Stimulated activated CD4-positive, alpha-beta T cell treated with anti-CD3 and anti-CD28 coated beads, Interleukin-15, amount 100 ng/mL, for 48 hours (primary cell): ENCODE measurements at places on chromosomes 13 and 19.

DNA sequence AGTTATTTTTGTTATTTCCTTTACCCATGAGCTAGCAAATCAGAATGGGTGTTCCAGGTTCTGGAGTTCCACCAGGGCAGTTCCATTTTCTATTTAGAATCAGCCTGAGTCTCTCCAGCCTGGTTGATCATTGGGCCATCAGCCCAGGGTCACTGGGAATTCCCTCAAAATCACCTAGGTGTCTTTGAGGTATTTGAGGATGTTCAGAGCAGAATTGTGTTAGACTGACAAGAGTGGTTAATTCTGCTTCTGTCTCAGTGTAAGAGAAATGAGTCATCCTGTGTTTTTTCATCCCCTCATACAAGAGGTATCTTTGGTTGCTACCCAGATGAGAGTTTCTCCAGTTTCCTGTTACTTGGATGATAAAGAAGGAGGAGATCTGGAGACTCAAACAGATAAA, 11.7 kb downstream of the ZNF66 start:
- DNase-seq, result no peak

- DNase-seq, result no peak
Observed at GRCh38 chr13:28531845-28532387, 37.0 kb upstream of the FLT1 start.

DNA sequence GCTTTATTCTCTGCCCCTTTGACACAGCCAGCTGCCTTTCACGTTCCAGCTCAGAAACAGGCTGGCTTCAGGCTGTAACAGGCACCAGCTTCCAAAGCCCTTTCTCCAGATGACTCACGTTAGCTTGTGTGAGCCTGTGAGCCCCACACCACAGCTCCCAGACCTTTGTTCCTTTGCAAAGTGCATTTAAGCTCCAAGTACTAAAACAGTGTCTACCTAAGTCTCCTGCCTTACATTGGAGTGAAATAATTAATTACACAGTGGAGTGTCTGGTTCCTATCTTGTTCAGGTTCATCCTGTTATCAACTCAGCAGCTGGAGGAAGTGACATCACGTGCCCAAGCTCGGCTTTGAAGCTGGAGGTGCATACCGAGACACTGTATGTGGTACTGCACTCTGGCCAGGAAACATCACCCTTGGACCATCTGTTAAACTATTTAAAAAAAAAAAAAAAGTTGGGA, 475.8 kb downstream of the FOXO1 start:
- DNase-seq, result peak; percentile 57

DNA sequence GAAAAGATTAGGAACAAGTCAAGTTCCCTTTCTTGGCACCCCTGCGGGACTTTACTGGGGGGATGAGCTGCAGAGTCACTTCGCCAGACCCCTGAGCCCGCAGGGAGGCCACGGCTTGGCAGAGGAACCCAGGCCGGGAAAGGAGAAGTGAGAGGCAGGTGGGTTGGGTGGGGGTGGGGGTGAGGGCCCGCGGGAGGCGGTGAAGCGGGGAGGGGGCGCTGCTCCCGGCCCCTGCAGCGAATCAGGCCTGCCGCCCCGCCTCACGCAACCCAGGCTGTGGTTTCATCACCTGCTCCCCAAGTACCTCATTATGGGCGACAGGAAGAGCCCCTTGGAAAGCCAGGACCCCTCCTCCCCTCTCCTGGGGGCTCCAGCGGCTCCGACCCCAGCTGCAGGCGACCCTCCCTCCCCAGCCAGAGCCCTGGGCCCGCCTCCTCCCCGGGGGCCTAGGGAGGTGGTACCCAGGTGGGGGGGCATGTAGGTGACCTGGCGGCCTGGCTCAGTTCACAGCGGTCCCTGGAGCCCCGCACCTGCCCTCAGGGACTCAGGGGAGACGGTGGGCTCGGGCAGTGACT, 9.5 kb downstream of the MEF2B start:
- DNase-seq, result no peak

GRCh38 chr19:3649888-3650287, 23.3 kb upstream of the CACTIN start:
- DNase-seq, result no peak

DNA sequence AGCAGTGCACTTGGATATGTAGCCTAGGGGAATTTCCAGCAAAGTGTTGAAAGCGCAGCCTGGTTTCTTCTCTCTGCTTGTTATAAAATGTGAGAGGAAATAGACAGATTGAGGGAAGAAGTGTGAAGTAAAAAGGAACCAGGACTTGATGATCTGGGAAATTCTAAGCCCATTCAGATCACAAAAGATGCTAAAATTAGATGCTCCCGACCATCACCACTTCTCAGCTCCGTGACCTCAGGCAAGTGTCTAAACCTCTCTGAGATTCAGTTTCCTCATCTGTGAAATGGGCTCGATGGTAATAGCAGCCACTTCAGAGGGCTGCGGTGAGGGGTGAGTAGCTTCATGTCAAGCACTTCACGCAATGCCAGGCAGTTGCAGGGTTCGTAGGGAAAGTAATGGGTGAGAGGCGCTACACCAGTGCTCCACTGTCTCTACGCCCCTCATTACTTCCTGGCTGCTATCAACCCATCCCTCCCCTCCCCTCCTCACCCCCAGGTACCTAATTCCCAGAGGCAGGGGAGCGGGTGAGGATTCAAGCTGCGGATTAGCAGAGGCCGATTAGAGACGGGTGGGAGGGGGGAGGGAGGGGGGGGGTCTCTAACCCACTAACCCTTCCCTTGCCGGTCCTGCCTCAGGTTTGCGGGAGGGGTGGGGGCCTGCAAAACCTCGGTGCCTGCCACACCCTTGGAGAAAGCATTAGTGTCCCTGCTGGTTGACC, 9.0 kb upstream of the NFIC start:
- no peak for DNase-seq

DNA sequence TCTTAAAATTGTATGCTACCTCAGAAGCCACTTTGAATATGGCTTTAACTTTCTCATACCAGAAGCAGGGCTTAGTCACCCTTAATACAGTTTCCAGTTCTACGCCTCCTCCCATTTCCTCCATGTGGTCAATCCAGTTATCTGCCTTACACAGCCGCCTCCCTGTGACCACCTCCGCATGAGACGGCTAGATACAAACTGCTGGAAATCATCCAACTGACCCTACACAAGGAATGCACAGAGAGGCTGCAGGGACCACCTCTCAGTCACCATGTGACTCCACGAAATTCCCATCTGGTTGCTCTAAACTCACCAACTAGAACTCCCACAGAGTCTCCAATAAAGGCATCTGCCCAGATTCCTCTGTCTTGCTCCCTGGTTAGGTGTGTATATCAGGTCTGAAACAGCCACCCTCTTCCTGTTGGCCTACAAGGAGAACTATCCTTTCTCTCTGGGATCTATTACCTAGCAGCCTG, 6.8 kb downstream of the ZNF564 start:
- no peak for DNase-seq

GRCh38 chr13:77728265-77729125, 31.0 kb downstream of the SLAIN1 start:
- no peak for DNase-seq

- no peak for DNase-seq
Observed at GRCh38 chr19:45144431-45145269, 16.1 kb downstream of the NKPD1 start.

GRCh38 chr13:113785051-113786010, 26.3 kb downstream of the TMEM255B start:
- DNase-seq, result no peak

DNA sequence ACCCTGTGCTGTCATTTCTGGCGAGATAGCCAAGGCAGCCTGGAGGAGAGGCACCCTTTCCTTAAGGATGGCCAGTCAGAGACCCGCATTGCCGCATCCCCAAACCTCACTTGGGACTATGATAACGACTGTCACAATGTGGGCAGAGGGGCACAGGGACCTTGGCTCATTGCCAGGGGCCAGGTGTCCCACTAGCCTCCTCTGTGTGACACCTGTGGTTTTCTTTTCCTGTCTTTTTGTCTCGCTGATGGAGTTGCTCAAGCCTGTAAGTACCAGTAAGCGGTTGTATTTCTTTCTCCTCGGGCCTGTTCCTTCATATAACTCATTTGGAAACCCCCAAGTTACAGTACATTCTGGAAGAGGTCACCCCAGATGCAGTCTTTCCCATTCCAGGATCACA, 59.5 kb downstream of the TDRD12 start:
- no peak for DNase-seq

- DNase-seq, result no peak
Observed at GRCh38 chr13:62512194-62513141, 1096.8 kb upstream of the PCDH20 start.

DNA sequence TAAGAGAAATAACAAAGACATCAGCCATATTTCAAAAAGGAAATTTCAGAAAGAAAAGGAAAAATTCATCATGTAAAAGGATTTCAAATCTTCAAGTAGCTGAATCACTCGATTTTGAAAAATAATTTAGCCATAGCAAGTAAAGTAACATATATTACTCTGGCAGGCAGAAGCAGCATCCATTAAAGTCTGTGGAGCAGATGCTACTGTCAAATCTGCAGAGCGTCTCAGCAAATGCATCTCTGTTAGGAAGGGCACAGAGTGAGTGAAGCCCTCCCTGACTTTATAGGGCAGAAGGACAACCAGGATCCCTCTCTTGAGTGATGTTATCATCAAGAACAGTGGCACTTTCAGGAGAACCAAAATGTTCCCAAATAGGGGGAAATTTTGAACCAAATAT, 445.5 kb downstream of the EFNB2 start:
- no peak for DNase-seq

- no peak for DNase-seq
Observed at GRCh38 chr13:110289174-110289573, 17.8 kb downstream of the COL4A1 start.

- no peak for DNase-seq
Observed at GRCh38 chr13:104895521-104895920, 1639.9 kb downstream of the EFNB2 start.

DNA sequence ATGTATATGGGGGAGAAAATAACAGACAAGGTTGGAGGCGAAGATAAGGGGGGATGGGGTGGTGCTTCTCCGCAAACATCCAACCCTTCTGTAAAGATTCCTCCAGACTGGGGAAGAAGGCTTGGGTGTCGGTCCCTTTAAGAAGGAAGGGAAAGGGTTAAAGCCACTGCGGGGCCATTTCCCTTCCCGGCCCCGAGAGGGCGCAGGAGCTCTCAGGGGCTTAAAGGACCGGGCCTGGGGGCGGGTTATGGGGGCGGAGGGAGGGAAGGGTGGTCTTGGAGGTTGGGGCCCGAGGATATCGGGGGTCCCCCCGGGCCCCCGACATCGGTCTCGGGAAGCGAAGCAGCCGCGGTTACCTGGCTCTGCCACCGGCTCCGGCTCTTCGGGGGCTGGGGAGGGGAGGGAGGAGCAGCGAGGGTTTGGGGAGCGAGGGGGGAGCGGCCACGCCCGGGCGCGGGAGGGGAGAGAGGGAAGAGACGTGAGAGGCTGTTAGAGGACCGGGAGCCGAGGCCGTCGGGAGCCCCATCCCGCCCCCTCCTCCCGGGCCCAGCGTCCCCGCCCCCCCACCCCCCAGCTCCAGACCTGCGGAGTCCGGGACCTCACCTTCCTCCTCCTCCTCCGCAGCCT, 2.8 kb downstream of the TNNT1 start:
- DNase-seq, result no peak

DNA sequence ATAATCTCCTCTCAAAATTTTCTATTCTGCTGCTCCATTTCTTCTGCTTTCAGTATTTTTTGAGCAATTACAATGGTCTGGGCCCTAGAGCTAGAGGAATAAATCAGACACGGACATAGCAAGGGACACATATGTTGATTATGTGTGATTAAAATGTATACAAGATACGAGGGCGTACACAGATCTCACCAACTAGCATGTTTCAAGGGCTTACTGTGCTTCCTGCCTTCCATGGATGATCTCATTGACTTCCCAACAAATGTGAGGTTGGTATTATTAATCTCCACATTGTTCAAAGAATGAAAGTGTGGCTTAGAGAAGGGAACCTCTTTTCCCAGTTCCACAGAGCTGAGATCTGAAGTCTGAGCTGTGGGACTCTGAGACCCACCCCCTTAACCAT, 9.1 kb downstream of the PLD3 start:
- no peak for DNase-seq

GRCh38 chr13:25375727-25376358, 4.1 kb downstream of the ATP8A2 start:
- no peak for DNase-seq

GRCh38 chr13:26591672-26592071, 34.2 kb downstream of the WASF3 start:
- no peak for DNase-seq

DNA sequence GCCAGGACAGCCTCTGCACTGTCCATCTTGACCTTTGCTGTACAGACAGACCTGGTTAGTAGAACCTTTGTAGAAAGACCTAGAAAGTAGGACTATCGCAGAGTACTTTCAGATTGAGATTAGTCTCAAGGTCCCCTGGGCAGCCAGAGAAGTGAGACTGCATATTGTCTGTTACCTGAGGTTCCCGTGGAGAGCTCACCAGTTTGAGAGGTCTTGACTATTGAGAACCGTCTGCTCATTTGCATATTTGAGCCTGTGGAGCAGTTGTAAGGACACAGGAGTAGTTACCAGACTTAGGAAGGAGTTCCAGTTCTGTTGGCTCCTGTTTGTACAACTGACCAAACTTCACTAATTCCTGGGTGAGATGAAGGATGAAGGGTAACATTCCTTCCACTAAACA, 66.2 kb downstream of the SPATA13 start:
- no peak for DNase-seq

GRCh38 chr19:45975306-45976070, 1.8 kb upstream of the NOVA2 start:
- DNase-seq, result no peak

GRCh38 chr13:51153527-51153926, 42.5 kb upstream of the C13orf42 start:
- DNase-seq, result no peak

GRCh38 chr19:39768786-39769185, 9.9 kb upstream of the LEUTX start:
- DNase-seq, result no peak

DNA sequence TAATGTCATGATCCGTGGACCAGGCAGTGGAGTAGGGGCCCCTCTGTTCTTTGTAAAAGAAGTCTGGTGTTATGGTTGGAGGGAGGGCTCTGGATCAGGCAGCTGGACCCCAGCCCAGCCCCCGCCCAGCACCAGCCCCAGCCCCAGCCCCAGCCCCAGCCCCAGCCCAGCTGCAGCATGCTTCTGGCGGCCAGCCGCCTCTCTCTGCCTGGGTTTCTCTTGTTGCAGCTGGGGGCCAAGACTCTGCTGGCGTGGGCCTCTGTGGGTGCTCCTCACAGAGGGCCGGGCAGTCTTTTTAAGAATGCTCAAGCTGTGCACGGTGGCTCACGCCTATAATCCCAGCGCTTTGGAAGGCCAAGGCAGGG, 17.9 kb downstream of the DOT1L start:
- no peak for DNase-seq

DNA sequence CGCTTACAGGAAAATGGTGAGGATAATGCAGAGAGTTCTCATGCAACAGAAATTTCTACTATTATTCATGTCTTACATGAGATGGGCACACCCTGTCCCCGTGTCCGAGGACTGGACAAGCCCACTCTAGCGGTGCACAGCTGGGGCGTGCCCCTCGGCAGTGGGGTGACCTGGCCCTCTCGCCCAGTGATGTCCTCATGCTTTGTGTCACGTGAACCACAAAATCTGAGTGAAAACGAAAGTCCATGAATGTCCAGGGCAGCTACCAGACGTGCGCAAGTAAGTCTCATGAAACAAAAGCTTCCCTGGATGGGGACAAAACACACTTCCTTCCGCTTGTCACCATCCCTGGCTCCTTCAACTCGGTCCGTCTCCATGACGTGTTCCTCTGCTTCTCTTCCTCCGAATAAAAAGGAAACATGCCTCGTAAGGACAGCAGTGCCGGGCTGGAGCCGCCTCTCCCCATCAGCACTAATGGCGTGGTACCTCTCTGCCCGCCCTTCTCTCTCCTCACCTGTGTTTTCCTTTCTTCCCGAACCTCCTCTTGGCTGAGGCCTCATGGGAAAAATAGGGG, 45.6 kb downstream of the ANKRD10 start:
- DNase-seq, result no peak
